ENCODE measurements at places on chromosomes 7 and 10.
A peak's percentile ranks its signal among the peaks of the same experiment; 100 is the strongest.

- DNase-seq, result peak; percentile 59
Measured at GRCh38 chr10:34780818-34781380, 34.2 kb downstream of the PARD3 start.

GRCh38 chr7:46320956-46321355 lies 399.9 kb upstream of the IGFBP3 start:
- peak; percentile 82 for DNase-seq

- peak; percentile 62 for DNase-seq
Measured at GRCh38 chr7:117402109-117402508, 25.2 kb downstream of the ASZ1 start.

DNA sequence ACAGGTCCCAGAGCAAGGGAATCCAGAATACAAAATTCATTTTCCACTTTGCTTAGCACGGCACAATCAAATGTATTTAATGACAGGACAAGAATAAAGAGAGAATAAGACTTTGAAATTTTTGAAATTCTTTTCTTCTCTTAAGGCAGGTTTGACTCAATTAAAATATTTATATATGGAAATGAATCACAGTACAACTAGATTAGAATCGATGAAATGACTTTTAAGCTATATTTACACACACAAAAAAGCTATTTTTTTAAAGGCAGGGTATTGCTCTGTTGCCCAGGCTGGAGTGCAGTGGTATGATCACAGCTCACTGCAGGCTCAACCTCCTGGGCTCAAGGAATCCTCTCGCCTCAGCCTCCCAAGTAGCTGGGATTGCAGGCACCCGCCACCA lies 265.4 kb upstream of the SLC26A5 start:
- peak; percentile 22 for DNase-seq

GRCh38 chr10:79582096-79582495 lies 21.9 kb upstream of the SFTPA2 start:
- DNase-seq, result no peak

- peak; percentile 65 for DNase-seq
Measured at GRCh38 chr7:99109108-99110051, 34.5 kb downstream of the SMURF1 start.

DNA sequence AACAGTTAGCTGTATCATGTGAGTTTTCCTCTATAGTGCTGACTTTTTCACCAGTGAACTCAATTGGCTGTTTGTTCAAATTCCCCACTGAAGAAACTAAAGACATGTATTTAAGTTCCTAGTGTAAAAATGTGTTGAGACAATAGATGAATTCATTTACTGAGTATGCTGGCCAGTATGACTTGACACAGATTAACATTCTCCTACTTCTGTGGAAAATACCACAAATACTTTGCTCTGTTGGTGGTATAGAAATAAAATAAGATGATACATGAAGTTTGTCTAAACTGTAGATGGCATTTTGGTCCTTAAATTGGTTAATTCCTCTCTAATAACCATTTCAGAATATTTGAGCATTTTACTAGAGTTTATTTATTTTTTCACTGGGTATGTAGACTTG lies 227.7 kb upstream of the TEX47 start:
- no peak for DNase-seq

- peak; percentile 65 for DNase-seq
Measured at GRCh38 chr7:139588632-139589031, 65.1 kb downstream of the CLEC2L start.

DNA sequence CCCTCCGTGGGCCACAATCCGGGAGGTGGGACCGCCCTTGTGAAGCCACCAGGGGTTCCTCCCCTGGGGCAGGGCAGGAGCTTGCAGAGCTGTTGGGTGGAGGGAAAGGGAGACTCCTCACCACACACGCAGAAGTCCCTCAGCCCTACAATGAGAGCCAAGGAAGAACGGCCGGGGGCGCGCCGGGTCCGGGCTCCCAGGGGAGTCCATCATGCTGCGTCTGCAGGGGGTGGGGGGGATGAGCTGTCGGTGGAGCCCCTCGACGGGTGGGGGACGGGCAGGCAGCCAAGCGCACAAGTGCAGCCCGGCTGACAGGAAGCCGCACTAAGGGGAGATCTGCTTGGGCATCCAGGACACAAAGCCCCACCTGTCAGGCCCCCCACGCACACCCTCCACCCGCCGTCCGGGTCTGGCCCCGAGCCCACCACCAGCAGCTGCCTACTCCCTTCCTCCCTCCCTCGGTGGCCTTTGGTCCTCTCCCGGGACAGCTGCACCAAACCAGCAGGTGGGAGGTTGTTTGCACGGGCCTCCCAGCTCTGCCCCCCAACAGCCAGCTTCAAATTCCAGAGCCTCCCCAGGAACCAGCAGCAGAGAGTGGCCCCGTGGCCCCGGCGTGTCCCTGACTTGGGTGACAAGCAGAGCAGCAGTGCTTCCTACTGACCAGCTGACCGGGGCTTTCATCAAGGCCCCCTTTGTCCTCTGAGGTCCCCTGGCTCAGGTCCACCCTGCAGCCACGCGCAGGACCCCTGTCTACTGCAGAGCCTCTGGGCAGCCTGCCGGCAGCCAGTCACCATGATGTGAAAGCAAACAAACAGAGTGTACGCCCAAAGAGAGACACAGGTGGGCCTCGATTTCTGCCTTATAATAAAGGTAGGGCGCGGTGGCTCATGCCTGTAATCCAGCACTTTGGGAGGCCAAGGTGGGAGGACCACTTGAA lies 50.3 kb downstream of the HIP1 start:
- no peak for DNase-seq

DNA sequence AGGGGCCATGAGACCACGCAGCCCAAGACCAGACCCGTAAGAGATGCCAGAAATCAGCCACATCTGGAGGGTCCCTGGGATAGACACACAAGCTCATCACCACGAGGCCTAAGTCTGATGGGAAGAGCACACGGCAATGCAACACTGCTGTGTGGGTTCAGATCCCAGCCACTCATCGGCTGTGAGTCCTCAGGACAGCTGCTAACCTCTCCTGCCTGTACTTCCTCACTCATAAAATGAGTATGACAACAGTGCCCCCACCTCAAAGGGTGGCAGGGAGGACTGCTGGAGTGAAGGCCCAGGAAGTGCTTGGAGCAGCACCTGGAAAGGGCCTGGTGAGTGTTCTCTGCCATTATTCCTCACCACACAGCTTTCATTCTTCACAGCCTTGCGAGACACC lies 60.9 kb downstream of the MAD1L1 start:
- DNase-seq, result no peak

DNA sequence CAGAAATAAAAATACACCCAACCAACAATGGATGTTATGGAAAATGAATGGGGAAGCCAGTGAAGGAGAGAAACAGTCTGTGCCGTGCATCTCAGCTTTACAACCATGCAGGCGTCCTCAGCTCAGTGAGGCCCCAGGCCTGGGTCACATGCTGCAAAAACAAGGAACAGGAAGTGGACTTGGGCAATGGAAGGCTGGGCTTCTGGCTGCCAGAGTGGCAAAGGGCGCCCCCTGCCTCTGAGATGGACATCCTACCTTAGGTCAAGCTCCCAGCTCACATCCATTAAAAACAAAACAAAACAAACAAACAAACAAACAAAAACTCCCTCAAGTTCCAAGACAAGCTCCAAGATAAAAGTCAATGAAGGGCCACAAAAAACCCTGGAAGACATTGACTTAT lies 54.7 kb upstream of the AFAP1L2 start:
- peak; percentile 42 for DNase-seq

DNA sequence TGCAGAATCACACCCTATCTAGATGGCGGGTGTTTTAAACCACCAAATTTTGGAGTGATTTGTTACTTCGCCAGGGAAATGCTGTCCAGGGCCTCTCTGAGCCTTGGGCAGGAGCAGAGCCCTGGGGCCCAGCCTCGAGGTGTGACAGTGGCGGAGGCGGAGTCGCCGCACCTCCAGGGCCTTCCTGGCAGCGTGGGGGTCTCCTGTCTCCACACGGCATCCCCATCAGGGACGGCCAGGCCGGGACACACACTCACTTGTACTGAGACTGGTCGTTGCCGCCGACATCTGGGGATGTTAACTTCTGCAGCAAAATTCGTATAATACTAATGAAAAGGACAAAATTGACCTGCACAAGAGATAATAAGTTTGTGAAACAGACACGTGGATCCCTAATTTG lies 110.7 kb downstream of the VIPR2 start:
- no peak for DNase-seq

- DNase-seq, result no peak
Measured at GRCh38 chr10:13658871-13659685, 72.3 kb downstream of the PRPF18 start.

DNA sequence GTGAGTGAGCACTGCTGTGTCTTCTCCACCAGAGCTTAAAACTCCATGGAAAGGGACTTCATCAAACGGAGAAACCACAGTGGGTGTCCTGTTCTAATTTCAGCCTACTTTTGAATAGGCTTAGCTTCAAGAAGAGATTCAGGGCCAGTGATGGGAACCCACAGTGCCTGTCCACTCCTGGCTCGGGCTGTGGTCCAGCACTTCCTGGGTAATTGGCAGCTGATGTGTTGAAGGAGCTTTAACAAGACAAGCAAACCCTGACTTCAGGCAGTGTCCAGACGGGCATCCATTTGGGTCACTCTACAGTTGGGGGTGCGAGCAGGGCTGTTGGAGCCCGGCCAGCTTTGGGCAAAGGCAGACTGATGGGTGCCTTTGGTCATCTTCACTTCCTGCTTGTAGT lies 14.5 kb downstream of the VWC2 start:
- no peak for DNase-seq

All from fibroblast of lung (primary cell).